Hematopoietic multipotent progenitor cell treated with erythropoietin and hydrocortisone succinate and interleukin-3 and kit ligand, for 17 days (in vitro differentiated cells): ENCODE measurements at places on chromosomes 12 and 14.

- DNase-seq, result no peak
Measured at GRCh38 chr12:117404940-117405339, 43.5 kb upstream of the NOS1 start.

DNA sequence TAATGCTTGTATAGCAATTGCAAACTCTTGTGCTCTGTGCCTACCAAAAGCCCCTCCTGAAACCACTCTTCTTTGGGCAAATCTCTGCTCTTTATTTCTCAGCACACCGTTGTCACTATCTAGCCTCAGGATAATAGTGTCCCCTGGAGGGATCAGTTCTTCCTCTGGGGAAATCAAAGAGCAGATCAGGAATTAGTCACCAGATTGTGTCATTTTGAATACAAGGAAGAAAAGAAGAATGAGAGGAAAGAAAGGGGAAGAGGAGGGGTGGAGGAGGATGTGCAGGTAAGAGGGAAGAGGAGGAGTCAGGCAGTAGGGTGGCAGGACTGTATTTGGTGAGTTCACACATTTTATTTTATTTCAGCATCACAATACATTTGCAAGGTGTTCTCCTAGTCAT is 256.4 kb downstream of the GRIN2B start:
- no peak for DNase-seq

DNA sequence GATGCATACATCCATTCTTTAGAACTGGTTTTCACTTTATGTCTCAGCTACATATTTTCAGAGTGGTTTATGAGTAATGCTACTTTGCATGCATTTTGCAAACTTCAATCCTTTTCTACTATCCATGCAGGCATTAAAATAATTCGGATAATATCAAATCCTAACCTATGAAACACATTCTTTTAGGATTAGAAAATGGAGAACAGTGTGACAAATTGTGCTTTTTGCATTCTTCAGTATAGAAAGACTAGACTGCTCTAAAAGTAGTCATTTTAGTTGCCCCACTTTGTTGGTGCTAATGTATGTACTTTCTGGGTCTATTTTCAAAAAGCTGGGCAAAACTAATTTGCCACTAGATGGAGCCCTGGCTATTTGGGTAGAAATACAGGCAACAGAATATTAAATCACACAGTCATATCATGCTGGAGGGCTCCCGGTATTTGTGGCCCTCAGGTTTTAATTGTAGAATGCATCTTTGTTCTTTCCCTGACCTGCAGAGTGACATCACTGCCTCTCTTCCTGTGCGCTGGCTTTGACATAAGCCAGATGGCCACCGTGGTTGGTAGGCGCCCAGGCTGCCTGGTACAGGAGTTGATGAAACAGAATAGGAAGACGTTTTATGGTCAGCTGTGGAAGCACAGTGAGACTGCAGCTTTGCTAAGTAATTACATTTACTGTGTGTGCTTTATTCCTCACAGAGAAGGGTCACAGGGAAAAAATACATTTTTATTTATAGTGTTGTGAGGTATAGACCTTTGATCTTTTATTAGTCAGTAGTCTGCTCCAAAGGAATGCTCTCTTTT is 28.1 kb downstream of the MSRB3 start:
- DNase-seq, result no peak

DNA sequence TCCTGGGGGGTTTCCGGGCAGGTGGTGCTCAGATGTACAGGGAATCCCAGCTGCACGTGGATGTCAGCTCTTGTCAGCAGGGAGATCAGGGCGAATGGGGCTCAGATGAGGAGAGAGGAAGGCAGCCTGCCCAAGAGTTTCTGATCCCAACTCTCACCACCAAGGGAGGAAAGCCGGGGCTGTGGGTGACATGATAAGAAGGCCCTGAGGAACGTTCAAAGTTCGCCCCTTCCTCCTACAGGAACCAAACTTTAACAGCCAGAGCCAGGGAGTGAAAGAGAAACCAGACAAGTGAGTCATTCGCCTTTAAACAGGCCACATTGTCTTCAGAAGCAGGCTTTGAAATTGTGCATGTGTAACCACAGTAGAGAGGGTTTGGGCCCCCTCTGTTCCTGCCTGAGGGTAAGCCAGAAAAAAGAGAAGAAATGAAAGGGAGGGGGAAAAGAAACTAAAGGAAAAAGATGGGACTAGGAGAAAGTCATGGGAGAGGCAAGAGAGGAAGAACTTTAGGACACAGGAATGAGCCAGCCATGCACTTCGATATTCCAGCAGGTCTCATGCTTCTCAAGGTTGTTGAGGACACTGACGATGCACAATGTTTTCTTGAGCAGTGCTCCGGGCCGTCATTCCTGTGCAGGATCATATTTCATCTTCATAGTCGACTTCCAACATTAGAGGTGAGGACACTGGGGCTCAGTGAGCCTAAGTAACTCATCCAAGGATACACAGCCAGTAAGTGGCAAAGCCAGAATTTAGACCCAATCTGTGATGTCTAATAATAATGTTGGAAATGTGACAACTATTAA is 691.4 kb upstream of the TBX3 start:
- no peak for DNase-seq

DNA sequence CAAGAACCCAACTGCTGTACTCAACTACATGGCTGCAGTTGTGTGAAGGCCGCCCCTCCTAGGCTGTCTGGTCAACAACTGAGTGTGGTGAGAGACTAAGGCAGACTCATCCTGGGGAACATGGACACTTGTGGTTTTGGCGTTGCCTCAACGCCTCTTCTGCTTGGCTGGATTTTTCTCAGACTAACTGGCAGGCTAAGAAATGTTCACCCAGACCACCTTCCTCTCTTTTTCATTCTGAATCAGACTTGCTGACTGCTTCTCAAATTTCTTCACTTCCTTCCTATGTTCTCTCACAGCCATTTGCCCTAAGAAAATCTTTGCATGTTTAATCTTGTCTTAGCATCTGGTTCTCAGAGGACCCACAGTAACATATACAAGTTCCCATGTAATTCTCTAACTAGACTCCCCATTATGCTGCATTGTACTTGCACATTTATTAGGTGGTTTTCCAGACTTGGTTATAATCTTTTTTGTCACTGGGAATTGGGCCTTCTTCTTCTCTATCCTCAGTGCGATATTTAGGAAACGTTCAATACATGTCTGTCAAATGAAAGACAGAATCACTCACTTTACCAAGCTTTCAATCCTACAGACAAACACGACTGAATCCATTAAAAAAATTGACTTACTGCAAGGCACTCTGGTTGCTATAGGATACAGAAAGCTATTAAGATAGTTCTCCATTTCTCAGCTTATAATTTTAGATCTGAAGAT is 327.6 kb downstream of the CCER1 start:
- no peak for DNase-seq

DNA sequence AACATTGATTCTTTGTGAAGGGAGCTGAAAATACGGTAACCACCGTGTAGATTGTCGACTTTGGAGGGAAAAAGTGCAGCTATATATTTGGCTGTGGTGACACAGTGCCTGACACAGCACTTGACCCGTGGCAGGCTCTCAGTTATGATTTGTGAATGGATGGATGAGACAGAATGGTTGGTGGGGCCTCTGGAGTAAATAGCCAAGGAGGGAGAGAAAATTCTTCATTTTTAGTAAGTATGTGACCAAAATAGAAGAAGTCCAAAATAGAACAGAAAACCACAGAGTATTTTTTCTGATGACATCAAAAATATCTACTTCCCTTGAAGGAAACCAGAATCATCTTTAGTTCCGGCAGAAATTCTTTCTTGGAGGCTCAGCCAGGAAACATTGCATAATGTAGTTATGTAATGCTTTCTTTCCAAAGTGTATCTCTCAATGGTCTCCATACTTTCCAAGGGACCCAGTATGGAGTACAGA is 82.0 kb upstream of the WSCD2 start:
- DNase-seq, result no peak

GRCh38 chr14:101878211-101878821 is 86.1 kb upstream of the DYNC1H1 start:
- no peak for DNase-seq

- DNase-seq, result peak; percentile 34
Measured at GRCh38 chr12:65602610-65603295, 221.5 kb upstream of the HMGA2 start.

DNA sequence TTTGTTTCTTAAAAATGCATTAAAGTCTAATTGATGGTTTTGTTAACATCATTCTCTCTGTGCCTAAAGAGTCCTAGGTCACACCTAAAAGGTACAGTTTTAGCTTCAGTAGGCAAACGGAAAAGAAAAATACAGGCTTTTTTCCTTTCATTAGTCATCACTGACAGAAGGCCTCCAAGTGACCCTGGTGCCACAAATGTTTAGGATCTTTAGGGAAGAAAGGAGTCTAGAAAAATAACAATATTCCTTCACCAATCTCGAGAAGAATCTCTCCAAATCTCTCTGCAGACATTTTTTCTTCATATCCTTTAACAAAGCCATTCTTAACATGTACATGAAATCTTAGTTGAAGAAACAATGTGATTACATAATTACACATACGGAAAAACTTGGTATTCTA is 2.0 kb downstream of the DENND5B start:
- no peak for DNase-seq

GRCh38 chr12:32229971-32230612 is 123.4 kb downstream of the BICD1 start:
- DNase-seq, result no peak

GRCh38 chr12:89153341-89153740 is 199.0 kb downstream of the DUSP6 start:
- no peak for DNase-seq

DNA sequence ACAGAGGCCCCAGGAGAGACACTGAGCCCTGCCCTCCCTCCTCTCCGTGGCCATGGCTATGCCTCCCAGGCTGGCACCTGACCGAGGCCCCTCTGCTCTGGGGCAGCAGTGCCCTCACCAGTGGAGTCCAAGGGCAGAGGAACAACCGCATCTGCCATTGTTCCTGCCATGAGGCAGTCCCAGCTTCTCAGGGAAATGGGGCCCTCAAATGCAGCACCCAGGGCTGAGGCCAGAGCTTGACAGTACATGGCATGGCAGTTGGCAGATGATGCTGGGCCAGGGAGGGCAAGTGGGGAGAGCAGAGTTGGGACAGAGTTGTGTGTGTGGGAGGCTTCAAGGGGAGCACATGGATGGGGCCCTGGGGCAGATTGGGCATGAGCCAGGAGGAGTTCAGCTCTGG is 21.1 kb upstream of the KRT77 start:
- no peak for DNase-seq

DNA sequence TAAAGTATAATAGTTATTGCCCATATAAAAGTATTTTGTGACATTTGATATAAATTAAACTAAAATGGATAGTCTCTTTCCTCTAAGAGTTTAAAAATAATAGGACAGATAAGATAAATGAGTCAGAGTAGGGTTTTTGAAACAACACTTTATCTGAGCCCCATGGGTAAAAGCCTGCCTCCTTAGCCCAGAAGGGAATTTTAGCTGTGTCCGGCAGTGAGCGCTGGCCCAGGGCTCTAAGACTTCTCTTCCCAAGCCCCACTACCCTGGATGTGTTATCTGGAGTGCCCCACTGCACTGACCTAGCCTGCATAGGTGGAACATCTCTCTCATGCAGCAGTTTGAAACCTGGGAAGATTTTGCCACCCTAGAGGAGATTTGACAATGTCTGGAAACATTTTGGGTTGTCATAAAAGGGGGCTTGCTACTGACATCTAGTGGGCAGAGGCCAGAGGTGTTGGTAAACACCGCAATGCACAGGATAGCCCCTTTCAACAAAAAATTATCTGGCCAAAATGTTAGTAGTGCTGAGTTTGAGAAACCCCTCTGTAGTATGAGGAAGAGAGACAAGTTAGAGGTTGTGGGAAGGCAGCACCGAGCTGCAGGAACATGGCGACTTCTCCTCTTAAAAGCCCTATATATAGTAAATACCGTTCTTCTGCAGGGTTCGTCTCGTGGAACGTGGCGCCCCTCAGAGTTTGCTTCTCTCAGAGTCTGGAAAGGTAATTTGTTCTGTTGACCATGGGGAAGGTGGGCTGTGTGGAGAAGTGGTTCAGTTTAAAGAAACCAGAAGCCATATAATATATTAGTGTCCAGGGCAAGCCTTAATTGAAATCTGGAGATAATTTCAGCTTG is 29.3 kb upstream of the ATF1 start:
- peak; percentile 41 for DNase-seq

- no peak for DNase-seq
Measured at GRCh38 chr12:62631471-62632410, 165.1 kb downstream of the MON2 start.

DNA sequence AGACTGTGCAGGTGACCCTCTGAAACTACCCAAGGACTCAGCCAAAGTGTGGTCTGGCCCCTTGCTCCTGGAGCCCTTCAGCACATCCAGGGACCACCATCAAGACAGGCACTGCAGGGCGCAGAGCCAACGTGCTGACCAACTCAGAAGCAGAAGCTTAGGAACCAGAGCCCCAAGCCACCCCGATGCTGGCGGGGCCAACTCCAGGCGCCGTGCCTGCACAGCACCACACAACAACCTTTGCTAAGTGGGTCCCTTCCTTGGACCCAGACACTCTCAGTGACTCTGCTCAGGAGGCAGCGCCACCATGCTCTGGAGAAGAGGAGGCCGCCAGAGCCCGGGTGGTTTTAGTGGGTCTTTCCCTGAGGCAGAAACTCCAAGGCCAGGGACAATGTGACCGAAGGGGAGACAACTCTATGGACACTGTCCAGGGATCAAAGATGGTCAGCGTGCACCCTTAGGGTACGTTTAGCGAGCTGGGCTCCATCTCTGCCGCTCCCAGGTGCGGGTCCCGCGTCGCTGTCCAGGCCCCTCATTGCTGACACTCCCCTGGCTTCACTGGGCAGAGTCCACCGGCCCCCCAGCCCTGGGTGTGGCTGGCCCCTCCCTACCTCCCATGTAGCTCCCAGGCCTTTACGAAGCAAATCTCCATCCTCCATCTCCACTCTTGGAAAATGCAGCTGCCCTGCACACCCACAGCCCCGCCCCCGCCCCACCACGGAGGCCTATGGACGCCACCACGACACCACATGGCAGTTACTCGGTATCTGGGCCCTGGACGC is 16.1 kb downstream of the CHGA start:
- DNase-seq, result no peak

DNA sequence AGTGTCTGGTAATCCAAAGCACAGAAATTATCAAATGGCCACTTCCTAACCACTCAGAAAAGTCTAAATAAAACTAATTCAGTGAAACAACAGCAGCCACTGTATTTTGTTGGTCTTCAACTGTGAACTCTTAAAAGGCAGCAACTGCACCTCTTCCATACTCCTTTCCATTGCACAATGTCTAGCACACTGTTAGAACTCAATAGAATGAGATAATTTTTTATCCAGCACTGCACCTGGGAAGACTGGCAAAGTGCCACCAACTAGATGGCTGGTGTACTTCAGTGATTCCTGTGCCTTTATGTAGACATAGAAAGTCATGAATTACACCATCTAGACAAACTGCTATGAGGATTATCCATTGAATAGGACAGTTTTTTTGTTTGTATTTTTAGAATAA is 26.2 kb downstream of the LGR5 start:
- DNase-seq, result peak; percentile 7

- peak; percentile 55 for DNase-seq
Measured at GRCh38 chr12:6613776-6614512, 6.8 kb upstream of the CHD4 start.

- no peak for DNase-seq
Measured at GRCh38 chr14:66046591-66046990, 439.6 kb upstream of the CCDC196 start.

- DNase-seq, result no peak
Measured at GRCh38 chr12:31620311-31620710, 29.4 kb upstream of the DENND5B start.
